ENCODE measurements at places on chromosomes 7 and 10. TPM values are rescaled to one million over a fixed set of nuclear protein-coding genes. Genes with fewer than 3 reads are reported as not detected.

- DNase-seq, result no peak
These were observed 8.9 kb upstream of the PNLIP start for GRCh38 chr10:116536810-116537209.

GRCh38 chr7:99943641-99944496, 14.4 kb upstream of the GJC3 start:
- DNase-seq, result no peak

GRCh38 chr10:80946957-80947726, 409.4 kb downstream of the SH2D4B start:
- no peak for DNase-seq

SH3PXD2A gene
- 6.7 TPM for total RNA-seq
